ENCODE measurements at places on chromosomes 5 and 9.

DNA sequence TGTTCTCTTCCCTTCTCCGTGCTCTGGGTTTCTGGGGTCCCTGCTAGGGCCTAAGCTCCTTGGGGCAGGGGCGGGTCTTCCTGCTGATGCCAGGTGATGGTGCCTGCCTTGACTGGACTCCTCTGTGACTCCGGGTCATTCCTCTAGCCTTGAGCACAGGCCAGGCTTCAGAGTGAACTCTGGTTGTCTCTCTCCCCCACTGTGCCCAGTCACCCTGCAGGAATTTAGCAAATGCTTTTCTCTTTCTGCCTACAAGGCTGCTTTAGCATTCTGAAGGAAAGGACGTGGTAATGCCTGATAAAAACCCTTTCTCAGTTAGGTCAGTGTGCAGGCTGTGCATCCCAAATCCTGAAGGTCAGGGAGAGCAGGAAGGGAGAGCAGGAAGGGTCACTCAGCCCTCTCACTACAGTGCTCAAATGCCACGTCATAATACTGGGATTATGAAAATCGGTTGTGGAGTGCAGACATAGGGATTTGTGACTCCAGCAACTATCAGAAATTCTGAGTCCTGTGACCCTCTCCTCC is 2.7 kb downstream of the CXCL14 start:
- DNase-seq = no peak

- DNase-seq = no peak
These were observed 375.1 kb downstream of the CHSY3 start for GRCh38 chr5:130279386-130279785.

GRCh38 chr9:126683698-126684044 is 69.9 kb downstream of the LMX1B start:
- no peak for DNase-seq

GRCh38 chr9:123338710-123339665 is 17.0 kb upstream of the CRB2 start:
- DNase-seq = peak; percentile 70

- no peak for DNase-seq
These were observed 98.3 kb downstream of the NFIB start for GRCh38 chr9:14215614-14216013.

DNA sequence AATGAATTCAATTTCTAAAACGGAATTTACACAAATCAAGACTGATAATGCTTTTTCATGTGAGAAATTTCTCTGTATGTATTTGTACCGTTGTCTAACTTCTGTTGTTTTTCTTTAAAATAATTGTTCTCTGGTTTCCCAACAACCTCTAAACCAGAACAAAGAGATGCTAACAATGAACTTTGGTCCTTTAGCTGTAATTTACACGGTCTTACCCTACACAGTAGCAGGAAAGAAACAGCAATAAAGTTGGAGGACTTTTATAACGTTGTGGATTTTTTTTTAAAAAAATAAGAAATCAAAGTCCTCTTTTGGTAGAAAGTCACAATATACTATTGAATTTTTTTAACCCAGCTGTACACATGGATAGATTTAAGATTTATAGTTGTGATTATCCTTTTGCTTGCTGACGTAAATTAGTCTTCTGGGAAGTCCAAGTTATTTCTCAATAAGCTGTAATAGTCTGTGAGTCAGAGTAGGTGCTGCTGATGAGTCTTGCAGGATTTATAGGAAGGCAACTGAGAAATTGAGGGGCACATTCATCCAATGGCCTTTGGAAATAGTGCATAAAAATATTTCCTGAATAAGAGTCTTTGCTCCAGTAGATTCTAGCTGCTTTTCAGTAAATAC is 76.8 kb upstream of the PCSK1 start:
- DNase-seq = no peak

DNA sequence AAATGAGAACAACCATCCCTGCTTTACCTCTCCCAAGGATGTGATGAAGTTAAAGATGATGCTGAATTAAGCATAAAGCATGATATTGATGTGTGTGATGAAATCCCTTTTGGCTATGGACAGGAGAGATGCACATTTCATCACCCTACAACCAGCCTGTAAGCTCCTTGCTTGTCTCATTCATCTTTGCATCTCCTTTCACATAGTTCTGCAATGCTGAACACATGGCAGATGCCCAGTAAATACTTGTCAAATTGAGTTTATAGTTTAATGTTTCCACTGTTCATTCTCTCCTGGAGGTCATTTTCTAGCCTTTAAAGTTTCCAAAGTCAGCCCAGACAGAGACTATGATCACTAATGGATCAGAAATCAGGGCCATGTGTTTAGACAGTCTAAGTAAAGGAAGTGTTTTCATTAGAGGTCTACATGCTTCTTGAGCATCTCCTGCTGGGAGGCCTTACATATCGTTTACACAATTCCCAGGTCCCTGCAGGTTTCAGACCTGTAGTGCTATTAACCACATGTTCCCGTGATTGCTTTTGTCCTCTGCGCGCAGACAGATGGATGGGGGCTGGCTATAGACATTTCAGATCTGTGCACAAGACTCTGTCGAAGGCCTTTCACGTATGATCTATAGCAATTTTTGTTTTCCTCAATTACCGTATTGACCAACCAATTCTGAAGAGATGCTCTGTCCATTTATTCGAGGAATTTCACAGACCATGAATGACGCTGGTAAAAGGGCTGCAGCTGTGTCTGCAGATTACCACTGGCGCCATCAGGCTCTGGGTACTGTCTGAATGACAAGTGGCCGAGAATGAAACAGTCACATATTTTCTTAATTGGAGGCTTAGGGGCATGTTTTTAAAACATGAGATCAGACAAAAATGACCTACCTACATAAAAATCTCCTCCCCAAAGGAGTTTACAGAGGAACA is 49.0 kb upstream of the CKMT2 start:
- DNase-seq = no peak

GRCh38 chr5:43631182-43631910 is 28.4 kb downstream of the NNT start:
- no peak for DNase-seq

DNA sequence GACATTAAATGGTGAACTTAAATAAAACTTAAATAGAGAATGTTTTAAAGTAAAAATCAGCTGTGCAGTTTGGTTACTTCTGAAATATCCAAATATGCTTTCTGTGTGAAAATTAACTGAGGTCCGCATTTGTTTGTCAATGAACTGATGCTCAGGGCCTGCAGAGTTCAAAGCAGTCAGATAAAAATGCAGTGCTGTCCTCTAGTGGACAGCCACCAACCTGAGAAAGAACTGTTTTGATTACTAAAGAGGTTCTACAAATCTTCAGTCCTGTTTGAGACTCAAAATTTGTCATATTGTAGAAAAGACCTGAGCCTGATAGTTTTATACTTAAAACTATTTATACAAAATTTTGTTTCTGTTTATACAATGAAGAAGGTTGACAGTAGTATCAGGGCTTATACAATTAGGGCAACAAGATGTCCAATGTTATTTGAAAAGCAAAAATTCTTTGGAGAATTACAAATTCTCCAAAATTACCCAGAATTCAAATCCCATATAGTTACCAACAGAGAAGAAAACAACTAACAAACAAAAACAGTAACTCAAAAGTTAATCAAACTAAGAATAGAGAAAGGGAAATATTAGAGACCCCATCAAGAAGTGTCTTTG is 232.3 kb upstream of the TBCA start:
- no peak for DNase-seq

DNA sequence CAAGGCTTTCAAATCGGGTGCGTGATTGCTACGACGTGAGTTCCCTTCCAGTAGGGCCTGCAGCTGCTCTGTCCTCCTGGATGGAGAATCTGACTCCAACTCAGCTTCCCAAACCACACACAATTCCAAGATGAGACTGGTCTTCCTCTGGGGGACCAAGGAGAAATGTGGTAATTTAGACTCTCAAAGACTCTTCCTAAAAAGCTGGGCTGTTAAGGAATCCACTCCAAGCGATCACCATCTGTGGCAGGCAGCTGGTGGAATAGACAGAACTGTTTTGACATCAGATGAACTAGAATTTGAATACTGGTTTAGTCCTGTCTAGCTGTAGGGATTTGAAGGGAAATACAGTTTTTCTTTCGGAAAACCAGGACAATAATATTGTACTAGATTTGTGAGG is 130.7 kb upstream of the KLF4 start:
- no peak for DNase-seq

DNA sequence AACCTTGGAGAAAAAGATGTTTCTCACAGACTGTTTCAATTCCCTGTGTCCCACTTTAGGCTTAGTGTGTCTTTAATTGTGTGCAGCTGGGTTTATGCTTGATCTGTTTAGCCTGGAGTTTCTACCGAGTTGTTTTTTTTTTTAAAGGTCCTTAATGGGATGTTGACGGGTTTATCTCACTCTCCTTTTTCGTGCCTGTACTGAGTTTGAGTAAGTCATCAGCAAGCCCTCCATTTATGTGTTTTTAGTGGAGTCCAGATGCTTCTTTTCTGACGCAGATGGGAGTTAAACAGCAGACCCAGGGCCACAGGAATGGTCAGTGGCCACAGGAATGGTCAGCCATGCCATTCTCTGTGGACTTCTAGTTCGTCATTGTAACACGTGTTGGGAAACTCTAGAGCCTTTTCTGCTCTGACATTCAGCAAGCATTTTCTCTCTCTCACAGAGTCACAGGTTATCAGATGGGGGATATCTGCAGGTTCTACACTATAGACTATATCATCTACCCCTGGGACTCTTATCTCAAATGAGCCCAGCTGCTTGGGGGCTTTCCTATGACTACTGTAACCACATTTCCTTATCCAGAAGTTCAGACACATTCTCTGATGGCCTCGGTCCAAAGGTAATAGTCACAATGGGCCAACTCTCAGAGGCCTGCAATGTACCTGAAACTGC is 190.5 kb downstream of the TTLL11 start:
- no peak for DNase-seq

GRCh38 chr5:156310115-156310514 is 16.8 kb upstream of the SGCD start:
- DNase-seq = no peak

- DNase-seq = no peak
These were observed 52.9 kb downstream of the RASGEF1C start for GRCh38 chr5:180156141-180156540.
